Stimulated activated CD4-positive, alpha-beta T cell treated with anti-CD3 and anti-CD28 coated beads, TNF-alpha, amount 100 ng/mL, for 48 hours (primary cell): ENCODE measurements at places on chromosomes 12 and 14.

- no peak for DNase-seq
Measured at GRCh38 chr12:45310627-45310968, 94.7 kb downstream of the ANO6 start.

- DNase-seq, result no peak
Measured at GRCh38 chr12:79351251-79351650, 339.5 kb downstream of the PAWR start.

- no peak for DNase-seq
Measured at GRCh38 chr12:132689227-132689626, 1.8 kb downstream of the PXMP2 start.

DNA sequence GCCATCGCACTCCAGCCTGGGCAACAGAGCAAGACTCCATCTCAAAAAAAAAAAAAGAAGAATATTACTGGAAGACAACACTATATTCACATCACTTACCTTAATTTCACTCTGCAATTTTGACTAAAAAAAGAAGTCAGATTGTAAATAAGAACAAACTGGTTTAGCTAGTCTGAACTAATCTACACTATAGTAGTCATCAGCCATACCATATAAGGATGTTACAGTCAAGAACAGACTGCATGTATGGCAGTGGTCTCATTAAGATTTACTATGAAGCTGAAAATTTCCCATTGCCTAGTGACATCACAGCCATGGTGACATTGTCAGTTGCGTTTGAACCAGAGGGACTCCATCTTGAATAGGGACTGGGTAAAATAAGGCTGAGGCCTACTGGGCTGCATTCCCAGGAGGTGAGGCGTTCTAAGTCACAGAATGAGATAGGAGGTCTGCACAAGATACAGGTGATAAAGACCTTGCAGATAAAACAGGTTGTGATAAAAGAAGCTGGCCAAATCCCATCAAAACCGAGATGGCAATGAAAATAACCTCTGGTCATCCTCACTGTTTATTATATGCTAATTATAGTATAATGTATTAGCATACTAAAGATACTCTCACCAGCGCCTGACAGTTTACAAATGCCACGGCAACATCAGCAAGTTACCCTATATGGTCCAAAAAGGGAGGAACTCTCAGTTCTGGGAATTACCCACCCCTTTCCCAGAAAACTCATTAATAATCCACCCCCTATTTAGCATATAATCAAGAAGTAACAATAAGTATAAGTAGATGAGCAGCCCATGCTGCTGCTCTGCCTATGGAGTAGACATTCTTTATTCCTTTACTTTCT, 51.2 kb downstream of the OSBPL8 start:
- DNase-seq, result no peak

- peak; percentile 24 for DNase-seq
Measured at GRCh38 chr14:36661506-36662257, at the start of gene PAX9. TSS of gene PAX9 (plus strand) at chr14:36661860. CDS start at chr14:36662090, 230 bp downstream.

GRCh38 chr12:30457621-30458289, 237.9 kb downstream of the IPO8 start:
- DNase-seq, result no peak

DNA sequence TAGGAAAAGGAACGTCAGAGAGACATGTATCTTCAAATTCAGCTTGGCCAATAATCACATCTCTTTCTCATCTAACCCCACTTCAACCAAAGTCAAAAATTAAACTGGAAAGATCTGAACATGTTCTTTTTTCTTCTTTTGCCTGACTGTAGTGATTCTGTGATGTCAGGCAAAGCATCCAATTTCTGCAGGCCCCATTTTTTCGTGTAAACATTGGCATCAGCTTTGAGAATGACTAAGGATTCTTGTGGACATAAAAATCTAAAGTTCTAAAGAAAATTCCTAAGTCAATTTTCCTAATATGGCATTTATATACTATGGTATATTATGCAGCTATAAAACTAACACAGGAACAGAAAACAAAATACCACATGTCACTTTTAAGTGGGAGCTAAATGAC, 89.1 kb downstream of the STXBP6 start:
- no peak for DNase-seq

DNA sequence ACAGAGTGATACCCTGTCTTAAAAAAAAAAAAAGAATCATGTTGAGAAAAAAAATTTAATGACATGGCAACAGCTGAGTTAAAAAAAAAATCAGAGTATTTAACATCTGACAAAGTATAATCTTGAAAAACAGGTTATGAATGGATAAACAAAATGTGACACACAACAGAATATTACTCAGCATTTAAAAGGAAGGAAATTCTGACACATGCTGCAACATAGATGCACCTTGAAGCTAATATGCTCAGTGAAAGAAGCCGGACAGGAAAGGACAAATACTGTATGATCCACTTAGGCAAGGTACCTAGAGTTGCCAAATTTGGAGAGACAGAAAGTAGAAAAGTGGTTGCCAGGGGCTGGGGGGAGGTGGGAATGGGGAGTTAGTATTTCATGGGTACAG, 19.4 kb upstream of the EIF2B2 start:
- DNase-seq, result no peak

- DNase-seq, result no peak
Measured at GRCh38 chr12:54416687-54417603, 2.1 kb downstream of the ITGA5 start.

GRCh38 chr14:95922080-95922479, 45.4 kb downstream of the TUNAR start:
- no peak for DNase-seq

DNA sequence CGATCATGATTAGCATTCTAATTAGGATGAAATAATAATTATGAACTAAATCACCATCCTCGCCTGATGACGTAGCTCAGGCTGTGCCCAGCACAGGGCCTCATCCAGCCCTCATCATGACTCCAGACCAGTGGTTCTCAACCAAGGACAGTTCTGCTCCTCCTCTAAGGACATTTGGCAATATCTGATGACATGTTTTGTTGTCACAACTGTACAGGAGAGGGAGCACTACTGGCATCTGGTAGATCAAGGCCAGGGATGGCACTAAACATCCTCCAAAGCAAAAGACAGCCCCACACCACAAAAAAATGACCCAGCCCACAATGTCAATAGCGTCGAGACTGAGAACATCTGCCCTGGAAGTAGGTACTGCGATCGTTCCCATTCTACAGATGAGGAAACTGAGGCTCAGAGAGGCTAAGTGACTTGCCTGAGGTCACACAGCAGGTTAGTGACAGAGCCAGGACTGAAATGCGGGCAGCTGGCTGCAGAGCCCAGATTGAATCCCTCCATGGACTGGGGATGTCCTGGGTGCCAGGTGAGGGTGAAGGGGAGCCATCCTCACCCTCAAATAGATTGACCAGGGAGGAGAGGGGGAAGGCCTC, 15.5 kb downstream of the TRPV4 start:
- no peak for DNase-seq

DNA sequence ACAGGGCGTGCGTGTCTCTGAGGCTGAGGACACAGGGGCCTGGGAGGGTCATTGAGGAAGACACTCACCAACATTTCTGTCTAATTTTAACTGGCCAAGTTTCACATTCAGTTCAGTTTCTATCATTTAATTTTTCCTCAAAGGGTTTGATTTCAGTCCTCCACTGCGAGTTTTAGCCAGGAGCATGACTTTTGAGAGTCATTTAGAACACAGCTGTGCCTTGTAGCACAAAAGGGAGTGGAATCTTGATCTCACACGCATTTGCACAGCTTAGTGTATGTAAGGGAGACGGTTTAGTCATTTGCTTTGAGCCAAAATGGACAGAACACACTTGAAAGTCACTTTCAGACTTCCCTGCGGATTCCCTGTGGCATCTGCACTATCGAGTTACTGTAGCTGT, 1090.8 kb downstream of the BCL11B start:
- no peak for DNase-seq

GRCh38 chr12:12891881-12892355, 556 bp downstream of the GPRC5A start:
- no peak for DNase-seq

- no peak for DNase-seq
Measured at GRCh38 chr12:83389237-83389996, 702.7 kb downstream of the TMTC2 start.

GRCh38 chr12:85310025-85310424, 30.0 kb downstream of the ALX1 start:
- no peak for DNase-seq

GRCh38 chr12:54521293-54522060, 23.9 kb downstream of the NCKAP1L start:
- no peak for DNase-seq

DNA sequence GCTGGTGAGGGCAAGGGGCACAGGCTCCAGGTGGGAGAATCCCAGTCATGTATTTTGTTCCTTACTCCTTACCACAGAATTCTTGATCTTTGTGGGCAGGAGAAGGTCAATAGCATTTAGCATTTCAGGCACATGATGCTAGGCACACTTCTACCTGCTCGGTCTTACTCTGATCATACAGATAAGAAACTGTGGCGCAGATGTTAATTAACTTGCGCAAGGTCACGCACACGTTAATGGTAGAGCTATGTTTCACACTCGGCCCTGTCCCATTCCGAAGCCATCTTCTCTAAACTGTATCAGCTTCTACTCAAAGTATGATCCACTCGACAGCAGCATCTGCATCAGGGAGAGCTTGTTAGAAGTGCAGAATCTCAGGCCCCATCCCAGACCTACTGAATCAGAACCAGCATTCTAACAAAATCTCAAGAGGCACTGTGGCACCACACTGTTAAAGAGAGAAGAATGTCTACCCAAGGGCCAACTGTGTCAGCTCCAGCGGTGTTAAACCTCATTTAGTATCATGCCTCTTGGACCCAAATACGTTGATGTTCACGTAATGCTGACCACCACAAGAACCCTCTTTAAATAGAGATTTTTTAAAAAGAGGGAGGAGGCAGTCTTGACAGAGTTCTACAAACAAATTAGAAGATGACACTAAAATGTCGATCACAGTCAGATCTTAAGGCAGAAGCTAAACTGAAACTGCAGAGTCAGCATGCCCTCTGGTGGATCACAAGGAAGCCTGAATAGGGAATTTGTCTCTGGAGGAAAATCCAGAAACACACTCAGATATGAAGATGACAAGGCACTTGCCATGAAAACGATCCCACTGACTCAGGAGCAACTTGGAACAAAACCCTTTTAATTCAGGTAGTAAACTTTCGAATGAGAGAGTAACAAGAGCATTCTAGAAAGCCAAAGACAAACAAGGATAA, 7.3 kb downstream of the STXBP6 start:
- DNase-seq, result no peak

DNA sequence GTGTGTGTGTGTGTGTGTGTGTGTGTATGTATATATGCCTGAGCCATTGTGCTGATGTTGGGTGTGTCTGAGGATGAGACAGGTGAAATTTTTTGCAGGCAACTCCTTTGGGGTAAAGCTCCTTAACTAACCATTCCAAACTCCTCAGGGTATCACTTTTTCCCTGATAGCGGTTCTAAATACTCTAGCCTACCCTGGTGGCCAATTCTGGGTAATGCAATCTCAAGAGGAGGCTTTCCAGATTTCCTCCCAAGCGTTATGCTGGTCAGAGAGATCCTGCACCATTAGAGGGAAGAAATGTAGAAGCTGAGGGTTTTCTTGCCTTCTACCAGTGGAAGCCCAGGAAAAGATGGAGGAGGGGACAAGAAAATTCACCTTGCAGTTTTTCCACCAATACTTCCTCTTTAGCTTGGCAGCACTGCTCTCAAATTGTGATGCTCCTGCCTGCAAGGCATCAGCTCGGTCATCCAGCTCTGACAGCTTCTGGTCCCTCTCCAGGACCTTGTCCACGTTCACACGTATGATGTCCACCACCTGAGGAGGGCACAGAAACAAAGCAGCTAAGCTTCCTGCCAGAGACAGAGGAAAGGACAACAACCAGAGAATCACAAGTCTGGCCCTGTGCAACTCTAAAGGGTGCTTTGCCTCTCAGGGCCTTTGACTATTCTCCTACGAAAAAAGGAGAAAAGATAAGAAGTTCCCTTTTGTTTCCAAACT, 4.9 kb downstream of the VAMP1 start:
- no peak for DNase-seq

GRCh38 chr12:14928931-14929330, 9.4 kb downstream of the ERP27 start:
- DNase-seq, result no peak

DNA sequence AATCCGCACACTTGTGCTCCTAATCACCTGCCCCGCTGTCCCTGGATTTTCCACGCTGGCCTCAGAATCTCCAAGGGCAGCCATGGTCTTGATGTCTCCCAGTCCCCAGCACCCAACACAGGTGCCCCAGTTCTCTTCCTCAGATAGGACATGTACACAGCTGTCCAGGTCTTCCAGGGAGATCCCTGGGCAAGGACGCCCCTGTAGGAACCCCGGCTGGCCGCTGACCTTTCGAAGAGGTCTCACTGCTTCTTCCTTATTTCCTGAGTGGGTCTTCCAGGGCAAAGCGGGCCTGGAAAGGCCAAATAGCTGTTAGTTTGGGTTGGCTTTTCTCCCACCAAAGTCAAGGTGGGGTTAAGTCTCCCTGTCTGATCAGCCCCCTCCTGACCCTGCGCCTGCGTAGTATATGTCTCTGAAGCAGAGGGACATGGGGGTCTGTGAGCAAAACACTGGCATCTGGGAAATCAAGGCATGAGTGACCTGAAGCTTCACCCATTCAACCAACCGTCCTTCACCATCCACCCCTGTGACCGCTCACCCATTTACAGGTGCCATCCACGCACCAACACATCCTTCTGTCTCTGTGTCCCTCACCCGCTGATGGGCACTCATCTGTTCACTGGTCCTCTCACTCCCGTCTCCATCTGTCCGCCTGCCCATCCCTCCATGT, 4.6 kb downstream of the BEGAIN start:
- DNase-seq, result no peak

DNA sequence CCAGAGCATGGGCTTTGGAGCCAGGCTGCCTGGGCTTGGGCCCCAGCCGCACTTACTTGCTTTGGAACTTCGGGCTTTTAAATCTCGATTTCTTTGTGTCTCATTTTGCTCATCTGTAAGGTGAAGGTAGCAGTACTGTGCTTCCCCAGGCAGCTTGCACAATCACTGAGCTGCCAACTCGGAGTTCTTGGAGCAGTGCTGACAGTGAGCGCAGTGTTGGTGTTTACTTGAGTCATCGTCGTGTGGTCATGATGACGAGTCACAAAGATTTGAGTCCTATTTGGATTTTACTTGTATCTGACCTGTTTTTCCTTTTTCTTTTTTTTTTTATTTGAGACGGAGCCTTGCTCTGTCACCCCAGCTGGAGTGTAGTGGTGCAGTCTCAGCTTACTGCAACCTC, 31.3 kb upstream of the ATF1 start:
- DNase-seq, result no peak

- no peak for DNase-seq
Measured at GRCh38 chr12:100624571-100624970, 51.1 kb downstream of the GAS2L3 start.

- DNase-seq, result no peak
Measured at GRCh38 chr14:41490323-41490722, 116.4 kb upstream of the LRFN5 start.
